ENCODE measurements at places on chromosomes 4 and X.

DNA sequence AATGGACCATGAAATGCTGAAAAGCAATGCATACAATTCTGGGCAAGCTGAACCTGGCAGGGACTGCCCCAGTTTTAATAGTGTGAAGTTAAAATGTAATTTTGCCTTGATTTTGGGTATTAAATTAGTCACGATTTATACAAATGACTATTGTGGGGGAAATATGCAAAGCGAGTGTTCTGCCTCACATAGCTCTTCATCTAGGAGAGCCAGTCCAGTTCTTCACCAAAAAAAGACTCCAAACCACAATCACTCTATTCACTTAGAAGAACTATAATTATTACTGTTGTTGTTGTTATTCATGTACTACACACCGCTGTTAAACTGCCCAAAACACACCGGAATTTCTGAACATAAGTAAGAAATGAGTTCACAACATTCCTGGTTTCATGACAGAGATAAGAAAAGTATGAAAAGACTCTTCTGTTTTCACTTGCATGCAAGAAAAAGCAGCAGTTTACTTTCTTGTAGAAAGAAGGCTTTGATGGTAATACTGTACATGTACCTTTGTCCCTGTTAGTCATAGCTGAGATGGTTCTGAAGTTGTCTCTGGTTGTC, 101.9 kb downstream of the QRFPR start:
- DNase-seq: no peak

- no peak for DNase-seq
These were observed 167.8 kb downstream of the RAB28 start for GRCh38 chr4:13316354-13316753.

- DNase-seq: no peak
These were observed 112.6 kb downstream of the GABRA2 start for GRCh38 chr4:46277165-46277951.

GRCh38 chr4:109389369-109390114, 44.1 kb upstream of the SEC24B start:
- DNase-seq: no peak

DNA sequence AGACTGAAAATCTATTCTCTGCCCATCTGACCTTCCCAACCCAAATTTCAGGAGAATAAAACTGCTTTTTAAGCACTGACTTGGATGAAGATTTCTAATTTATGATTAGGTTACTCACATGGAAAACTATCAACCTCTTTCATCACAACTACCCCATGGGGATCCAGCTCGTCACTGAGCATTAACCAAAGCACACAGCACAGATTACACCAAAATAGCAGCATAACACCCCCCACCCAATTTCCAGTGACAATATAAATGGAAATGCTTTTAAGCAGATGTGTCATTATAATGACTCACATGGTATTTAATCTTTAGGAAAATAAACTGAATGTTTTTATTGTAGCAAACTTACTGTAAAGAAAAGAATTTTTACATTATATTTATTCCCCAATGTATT, 9.7 kb downstream of the SERTM2 start:
- DNase-seq: no peak

DNA sequence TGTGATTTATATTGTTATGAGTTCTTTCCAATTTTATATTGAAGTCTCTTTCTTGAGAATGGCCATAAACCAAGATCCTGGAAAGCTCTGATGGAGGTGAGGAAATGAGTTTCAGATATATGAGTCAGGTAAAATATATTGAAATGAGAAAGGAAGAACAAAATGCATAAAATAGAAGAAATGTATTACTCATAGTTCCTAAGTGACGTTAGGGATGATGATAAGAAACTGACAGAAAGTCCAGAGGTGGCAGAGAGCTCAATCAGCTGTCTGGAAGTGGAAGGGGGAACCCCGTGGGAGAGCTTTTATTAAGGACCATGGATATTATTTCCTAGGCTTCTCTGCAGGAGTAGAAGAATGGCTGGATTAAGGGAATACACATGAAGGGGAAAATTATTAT, 24.6 kb downstream of the UGT2B7 start:
- no peak for DNase-seq

DNA sequence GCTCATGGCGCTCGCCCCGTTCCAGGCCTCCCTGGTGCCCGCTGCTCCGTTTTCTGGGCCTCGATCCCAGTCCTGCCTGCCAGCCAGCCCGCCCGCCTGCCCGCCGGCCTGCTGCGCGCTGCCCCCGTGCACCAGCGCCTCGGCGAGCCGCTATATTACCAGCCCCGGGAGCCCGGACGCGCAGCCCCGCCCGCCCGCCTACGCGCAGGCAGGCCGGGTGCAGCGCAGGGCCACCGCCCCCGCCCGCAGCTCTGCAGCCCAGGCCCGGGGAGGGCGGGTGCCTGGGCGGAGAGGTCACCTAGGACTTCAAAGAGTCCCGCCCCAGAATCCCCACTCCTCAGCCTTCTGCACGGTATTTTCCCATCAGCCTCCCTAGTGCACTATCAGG, at the start of gene MAOB:
MAOB (minus strand) TSS at position 157 of the 388 bp plus-strand sequence; CDS start at position 6, 151 bp downstream.
- no peak for DNase-seq

- DNase-seq: no peak
These were observed 23.8 kb downstream of the ENPP6 start for GRCh38 chr4:184193556-184194525.

DNA sequence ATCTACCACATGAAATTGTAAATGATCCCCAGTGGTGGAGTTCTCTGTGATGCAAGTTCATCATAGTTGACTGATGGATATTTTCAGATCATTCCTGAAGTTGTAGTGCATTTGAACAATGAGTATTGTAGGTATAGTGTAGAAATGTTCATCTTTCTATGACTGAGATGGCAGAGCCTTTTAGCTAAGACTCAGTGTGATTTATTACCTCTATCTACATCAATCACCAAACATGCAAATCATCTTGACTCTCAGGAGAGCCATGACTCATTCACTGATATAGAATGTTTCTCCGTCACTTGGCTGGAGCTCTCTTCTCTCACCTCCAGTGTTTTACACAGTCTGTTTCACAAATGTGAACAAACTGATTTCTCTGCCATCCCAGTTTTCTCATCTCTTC, 392.6 kb downstream of the IL1RAPL1 start:
- DNase-seq: no peak

- DNase-seq: no peak
These were observed 247.8 kb downstream of the ADGRL3 start for GRCh38 chr4:61447918-61448317.

GRCh38 chr4:6591313-6591712, 16.3 kb downstream of the MAN2B2 start:
- peak; percentile 77 for DNase-seq

GRCh38 chr4:34790131-34790530, 1454.2 kb downstream of the ARAP2 start:
- no peak for DNase-seq

DNA sequence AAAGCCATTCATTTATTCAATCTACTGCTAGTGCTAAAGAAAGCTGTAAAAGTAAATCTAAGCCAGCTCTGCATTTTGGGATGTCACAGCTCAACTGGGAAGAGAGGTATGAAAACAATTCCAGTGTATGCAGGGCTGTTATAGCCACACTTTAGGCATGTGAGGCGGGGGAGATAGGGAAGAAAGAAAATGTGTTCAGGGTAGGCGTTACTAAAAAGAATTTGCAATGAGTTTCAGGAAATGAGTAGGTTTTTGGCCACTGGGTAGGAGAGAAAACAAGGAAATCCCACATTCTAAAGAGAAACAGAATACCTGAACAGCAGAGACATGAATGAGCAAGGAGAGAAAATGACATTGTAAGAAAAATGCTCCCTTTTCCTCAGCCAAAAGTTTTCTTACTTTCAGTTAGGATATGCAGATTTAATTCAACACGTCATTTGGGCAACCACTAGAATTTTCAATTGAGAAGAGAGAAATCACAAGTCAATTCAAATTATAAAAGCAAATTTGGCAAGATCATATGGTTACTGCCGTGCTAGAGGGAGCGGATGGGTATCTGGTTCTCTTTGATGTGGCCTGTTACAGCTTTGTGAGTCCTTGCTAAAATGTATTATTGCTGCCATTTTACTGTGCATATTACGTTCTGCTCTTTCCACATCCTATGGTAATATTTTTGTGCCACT, 226.3 kb downstream of the KCNIP4 start:
- DNase-seq: no peak

DNA sequence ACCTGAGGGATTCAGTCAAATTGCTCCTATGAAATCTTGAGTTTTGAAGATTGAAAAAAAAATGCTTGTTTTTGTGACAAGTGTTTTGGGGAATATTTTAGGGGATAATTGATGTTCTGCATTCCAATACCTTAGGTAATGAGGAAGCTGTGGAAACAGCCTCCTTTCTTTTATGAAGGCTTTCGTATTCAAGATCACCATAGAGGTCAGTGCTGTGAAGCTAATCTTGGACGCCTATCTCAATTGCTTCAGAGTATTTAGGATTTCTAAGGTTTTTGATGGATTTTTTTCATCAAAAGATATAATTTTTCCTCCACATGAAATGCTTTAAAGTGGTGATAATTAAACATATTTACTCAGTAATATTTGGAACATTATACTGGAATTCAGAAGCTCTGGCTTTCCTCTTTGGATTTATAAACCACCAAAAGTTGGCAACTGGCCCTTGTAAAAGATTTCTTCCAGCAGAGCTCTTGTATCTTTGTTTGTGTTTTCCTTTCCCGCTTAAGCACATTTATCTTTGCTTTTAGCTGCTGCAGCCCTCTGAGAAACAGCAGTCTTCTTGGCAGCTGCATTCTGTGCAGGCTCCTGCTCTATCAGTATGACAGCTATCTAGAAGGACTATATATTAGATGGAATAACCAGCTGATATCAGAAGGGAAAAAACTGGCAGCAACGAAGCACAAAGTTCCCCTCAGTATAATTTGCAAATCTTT, 63.7 kb downstream of the HMGB2 start:
- no peak for DNase-seq

- DNase-seq: no peak
These were observed 122.0 kb downstream of the HS6ST2 start for GRCh38 chrX:132836471-132836870.

DNA sequence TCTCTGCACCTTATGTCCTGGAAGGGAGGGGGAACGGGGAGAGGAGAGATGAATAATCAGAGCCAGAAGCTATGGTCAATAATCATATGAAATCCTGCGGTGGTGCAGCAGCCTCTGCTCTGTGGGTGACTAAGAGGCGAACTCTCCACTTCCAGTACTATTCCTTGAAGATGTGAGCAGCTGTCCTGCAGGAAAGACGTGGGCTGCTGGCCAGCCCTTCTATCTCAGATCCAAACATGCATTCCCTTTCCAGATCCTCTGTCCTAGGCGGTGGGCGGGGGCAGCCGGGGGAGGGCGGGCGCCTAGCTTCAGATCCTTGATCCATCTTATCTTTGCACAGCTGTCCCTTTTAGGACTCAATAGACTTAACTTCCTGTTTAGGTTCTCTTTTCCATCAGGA, 34.5 kb downstream of the SPINK2 start:
- DNase-seq: no peak

GRCh38 chr4:147447786-147448185, 33.1 kb upstream of the EDNRA start:
- no peak for DNase-seq

GRCh38 chr4:186144198-186144945, 39.9 kb downstream of the FAM149A start:
- no peak for DNase-seq

DNA sequence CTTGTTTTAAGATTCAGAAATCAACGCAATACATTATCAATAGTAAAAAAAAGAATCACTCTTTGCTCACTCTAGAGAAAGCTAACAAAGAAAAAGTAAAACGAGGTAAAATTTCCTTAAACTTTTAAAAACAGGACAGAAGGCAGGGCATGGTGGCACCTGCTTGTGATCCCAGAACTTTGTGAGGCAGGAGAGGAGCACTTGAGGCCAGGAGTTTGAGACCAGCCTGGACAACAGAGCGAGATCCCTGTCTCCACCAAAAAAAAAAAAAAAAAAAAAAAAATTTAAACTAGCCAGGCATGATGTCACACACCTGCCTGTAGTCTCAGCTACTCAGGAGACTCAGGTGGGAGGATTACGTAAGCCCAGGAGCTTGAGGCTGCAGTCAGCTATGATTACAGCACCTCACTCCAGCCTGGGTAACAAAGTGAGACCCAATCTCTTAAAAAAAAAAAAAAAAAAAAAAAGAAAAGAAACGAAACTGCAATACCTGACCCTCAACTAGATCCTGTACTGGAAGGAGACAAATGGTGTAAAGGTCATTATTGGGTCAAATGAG, 3.5 kb downstream of the CCNI start:
- no peak for DNase-seq

DNA sequence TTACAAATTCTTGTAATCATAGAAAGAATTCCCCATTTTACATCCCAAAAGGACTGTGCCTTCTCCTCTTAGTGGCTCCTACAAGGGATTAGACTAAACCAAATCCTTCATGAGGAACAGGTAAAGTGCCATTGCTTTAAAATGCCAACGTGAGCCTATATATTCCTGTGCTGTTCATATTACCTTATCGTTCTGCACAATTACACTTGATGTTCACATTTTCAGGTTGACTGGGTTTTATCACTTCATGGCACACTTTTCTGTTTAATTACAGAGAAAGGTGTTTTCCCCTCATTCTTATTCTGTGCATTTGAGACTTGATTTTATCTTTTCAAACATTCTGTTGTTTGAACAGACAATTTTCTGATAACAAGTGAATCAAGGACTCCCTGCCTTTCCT, 645.6 kb upstream of the FTHL17 start:
- DNase-seq: no peak

DNA sequence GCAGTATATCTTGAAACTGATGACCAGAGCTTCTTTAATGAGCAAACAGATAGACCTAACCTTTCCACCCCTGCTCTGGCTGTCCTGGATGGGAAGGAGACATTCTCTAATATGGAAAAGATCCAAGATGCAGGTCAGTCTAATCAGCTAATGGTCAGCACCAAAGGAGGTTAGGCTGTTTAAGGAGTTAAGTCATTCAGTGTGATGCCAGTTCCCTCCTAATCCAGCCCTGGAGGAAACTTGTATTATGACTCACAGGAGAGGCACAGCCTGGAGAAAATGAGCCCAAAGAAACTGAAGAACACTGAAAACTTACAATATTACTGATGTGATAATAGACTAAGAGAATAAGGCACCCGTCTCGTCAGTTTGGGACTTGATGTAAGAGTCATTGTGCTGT, 323.0 kb downstream of the HNRNPD start:
- DNase-seq: no peak

GRCh38 chrX:110410603-110411002, 52.0 kb downstream of the RTL9 start:
- no peak for DNase-seq

- DNase-seq: no peak
These were observed 1989.8 kb upstream of the TENM3 start for GRCh38 chr4:180253419-180253818.

DNA sequence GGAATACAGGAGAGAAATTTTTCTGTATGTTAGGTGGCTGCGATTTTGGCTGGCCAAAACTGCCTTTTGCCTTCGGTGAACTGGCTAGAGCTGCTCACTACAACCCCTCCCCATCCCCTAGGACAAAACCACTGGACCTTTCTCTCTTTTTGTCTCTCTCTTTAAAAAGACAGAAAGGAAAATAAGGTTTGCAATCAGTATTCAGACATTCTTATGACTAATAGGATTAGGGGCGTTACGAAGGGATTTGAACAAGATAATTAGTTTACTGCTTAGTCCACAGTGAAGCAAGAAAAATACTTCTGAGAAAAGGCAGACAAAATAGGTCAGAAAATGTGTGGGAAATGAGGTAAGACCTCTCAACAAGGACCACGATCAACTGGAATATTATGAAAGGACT, 180.4 kb downstream of the SLIT2 start:
- DNase-seq: no peak

- DNase-seq: no peak
These were observed 169.2 kb upstream of the RBPJ start for GRCh38 chr4:26151615-26152014.

GRCh38 chr4:16659079-16659478, 239.4 kb downstream of the LDB2 start:
- no peak for DNase-seq

- no peak for DNase-seq
These were observed 20.9 kb upstream of the PLAC1 start for GRCh38 chrX:134679221-134679620.

All from NCI-H1436 (cell line).